Inflammatory macrophage treated with lipopolysaccharide for 4 hours (primary cell): ENCODE measurements at places on chromosomes 16 and 17.

DNA sequence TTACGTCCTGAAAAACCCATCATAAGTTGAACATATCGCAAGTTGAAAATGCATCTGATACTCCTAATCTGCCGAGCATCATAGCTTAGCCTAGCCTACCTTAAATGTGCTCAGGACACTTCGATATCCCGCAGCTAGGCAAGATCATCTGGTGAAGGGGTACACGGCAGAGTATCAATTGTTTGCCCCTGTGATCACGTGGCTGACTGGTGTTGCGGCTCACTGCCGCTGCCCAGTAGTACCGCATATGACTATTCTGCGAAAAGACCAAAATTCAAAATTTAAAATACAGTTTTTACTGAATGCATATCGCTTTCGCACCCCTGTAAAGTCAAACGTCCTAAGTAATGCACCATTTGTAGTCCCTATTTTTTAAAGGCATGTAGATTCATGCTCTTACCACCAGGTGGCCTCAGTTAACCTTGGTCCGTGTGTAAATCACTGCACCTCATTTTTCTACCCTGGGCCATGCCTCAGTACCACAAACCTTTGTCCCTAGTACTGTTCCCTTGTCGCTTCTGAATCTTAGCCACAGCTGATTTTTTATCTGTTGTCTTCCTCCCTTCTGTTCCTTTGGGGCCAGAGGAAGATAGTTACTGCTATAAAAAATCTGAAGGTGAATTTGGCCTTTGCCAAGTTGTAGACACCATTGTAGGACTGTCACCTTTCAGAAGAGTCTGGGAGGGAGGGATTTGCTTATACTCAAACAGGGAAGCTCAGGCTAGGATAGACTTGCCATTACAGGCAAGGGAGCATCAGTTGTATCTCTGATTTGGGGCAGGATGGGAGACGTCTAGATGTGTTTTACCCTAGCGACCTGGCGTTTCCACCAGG is 34.4 kb downstream of the WWP2 start:
- peak; percentile 40 for DNase-seq

GRCh38 chr17:33127706-33128105 is 136.1 kb downstream of the SPACA3 start:
- DNase-seq, result no peak

- no peak for DNase-seq
Observed at GRCh38 chr17:63635787-63636186, 13.6 kb downstream of the MAP3K3 start.

- no peak for DNase-seq
Observed at GRCh38 chr17:48487221-48487620, 43.6 kb downstream of the HOXB1 start.
